Esophagus mucosa (tissue), 1 donor: ENCODE measurements at places on chromosomes 3 and 15. TPM values are rescaled to one million over a fixed set of nuclear protein-coding genes. Genes with fewer than 3 reads are reported as not detected.

SCAANT1 gene
- total RNA-seq, result not detected

RAB7A gene
- total RNA-seq, result 231 TPM

NAALADL2 gene
- 2.4 TPM for total RNA-seq

SLC51A gene
- not detected for total RNA-seq
